ENCODE measurements at places on chromosomes 11 and 22. TPM values are rescaled to one million over a fixed set of nuclear protein-coding genes. Genes with fewer than 3 reads are reported as not detected.
A peak's percentile ranks its signal among the peaks of the same experiment; 100 is the strongest.

GRCh38 chr11:19947537-19948114 lies 212.6 kb downstream of the DBX1 start:
- no peak for DNase-seq

DNA sequence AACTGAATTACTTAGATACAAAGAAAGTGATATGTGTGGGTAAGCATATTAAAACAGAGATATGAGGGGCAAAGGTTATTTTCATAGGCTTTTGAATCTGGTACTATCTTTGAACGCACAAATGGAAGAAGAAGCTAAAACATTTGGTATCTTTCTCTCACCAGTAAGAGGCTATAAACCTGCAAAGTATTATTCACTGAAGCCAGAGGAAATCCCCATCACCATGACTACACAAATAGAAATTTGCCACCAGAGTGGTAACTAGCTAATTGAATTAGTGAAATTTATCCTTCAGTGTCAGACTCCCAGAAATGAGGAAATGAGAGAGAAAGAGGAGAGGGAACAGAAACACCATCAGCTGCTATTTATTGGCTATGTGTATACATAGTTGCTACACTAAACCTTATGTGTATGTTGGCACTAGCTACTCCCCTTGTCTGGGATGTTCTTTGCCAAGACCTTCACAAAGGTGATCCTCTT lies 503.4 kb downstream of the DLG2 start:
- no peak for DNase-seq

DNA sequence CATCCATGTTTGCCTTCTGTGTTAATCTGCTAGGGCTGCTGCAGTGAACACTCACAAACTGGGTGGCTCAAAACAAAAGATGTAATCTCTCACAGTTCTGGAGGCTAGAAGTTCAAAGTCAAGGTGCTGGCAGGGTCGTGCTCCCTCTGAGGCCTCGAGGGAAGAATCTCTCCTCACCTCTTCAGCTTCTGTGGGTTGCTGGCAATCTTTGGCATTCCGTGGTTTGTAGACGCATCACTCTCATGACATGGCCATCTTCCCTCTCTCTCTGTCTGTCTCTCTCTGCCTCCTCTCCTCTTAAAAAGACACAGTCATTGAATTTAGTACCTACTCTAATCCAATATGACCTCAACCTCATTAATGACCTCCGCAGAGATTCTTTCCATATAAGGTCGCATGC lies 78.8 kb downstream of the TSPAN18 start:
- no peak for DNase-seq

DNA sequence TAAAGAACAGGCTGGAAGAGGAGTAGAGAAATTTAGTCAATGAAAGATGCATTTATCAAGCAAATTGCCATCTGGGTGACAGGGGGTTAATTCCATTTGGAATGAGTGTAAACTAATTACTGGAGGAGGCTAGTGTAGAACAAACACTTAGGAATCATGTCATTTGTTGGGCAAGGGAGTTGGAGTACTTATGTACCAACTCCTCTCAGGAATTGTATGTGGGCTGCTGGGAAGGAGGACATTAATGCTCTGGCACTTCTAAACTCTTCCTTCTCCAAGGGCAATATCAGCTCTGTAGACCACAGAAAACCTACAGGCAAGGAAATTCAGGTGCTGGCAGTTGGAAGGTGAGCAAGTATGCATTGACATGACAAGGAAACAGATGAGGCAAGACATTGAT lies 141.0 kb downstream of the MSANTD4 start:
- DNase-seq, result no peak

MCAM gene
- 44.7 TPM for total RNA-seq

DNA sequence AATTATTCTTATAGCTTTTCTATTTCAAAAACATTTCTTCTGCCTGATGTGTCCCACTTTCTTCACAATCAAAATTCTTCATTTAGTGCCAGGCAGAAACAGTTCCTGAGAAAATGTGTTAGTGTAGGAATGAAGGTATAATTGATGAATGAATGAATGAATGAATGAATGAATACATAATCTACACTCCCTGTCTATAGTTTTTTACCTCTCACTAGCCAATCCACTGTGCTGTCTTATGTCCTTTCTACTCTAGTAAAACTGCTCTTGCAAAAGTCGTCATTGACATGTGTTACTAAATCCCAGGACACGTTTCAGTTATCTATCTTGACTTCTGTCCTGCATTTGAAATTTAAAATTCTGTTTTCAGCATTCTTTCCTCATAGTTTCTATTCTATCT lies 42.9 kb downstream of the CHORDC1 start:
- no peak for DNase-seq

- no peak for DNase-seq
These were observed 130.5 kb downstream of the MORC2 start for GRCh38 chr22:30838111-30838510.

GRCh38 chr11:83044958-83045712 lies 26.6 kb downstream of the RAB30 start:
- DNase-seq, result no peak

GRCh38 chr11:124499711-124500110 lies 43.7 kb downstream of the OR8B12 start:
- DNase-seq, result no peak

GRCh38 chr11:9760193-9760575 lies 96.3 kb downstream of the SWAP70 start:
- DNase-seq, result peak; percentile 96

DNA sequence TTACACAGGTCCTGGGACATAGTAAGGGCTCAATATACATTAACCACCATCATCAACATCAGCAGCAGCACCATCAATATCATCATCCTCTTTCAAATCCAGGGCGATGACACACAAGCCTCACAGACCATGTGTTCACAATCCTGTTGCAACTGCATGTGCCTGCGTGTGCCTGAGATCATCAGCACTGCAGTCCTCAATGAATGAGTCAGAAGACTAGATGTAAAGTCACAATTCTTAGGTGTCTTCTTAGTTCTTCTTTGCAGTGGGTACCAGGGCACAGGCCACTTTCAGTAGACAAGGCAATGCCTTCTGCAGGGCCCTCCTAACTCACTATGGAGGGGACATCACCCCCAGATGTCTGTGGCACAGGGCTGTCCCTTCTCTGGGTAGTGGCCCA lies 111.1 kb downstream of the MYO18B start:
- no peak for DNase-seq

HBG2 gene
- total RNA-seq, result not detected

DNA sequence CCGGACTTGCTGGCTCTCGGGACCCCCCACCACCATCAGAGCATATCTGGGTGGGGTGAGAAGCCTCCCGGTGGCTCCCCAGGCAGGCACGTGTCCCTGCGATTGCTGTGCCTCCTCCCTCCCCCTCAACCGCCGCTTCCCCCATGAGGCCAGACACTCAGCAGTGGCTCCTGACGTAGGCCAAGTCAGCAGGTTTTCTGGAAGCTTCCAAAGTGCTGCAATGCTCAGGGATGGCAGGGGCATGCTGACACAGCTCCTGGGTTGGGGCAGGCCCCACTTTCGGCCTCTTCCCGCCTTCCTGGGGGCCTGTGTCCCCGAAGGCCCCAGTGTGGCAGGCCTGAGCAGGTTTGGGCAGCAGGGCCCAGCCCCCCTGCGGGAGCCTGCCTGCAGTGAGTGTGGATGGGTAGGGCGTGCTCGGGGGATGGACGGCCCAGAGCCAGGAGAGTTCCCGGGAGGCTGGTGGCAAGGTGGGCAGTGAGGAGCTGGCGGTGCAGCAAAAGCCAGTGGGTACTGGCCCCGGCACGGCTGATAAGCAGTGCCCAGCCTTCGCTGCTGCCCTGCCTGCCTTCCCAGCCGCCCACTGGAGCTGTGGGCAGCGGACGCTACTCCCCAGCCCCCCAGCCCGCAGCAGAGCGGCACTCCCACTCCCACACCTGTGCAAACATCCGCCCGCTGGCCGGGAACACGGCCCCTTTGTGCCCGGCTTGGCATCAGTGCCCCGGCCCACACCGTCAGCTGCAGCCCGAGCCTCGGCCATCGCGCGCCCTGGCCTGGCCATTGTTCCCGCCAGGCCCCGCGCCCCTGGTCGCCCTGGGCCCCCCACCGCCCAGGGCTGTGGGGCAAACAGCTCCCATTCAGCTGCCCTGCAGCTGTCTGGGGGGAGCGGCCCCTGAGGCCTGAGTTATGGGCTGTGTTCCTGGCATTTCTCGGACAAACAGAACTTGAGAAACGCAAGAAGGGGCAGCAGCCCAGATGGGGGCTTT lies 125.0 kb downstream of the KCNQ1OT1 start:
- peak; percentile 9 for DNase-seq

DNA sequence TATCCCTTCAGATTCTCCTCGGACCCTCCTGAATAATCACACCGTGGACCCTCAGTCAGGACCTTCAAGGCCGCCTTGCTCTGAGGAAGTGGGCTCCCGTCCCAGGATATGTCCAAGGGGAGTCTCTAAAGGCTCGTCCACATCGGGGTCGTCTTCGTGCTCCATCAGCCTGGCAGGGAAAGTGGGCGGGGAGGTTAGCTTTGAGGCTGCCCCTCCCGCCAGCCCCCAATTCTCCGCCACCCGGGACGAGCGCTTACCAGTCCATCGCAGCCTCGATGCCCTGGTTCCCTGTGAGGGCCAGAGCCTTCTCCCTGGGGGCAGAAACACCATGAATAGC lies 472 bp downstream of the UBXN1 start:
- no peak for DNase-seq

GRCh38 chr22:25919452-25919851 lies 177.5 kb downstream of the MYO18B start:
- no peak for DNase-seq

- no peak for DNase-seq
These were observed 27.6 kb downstream of the KDM2A start for GRCh38 chr11:67146516-67147226.

DNA sequence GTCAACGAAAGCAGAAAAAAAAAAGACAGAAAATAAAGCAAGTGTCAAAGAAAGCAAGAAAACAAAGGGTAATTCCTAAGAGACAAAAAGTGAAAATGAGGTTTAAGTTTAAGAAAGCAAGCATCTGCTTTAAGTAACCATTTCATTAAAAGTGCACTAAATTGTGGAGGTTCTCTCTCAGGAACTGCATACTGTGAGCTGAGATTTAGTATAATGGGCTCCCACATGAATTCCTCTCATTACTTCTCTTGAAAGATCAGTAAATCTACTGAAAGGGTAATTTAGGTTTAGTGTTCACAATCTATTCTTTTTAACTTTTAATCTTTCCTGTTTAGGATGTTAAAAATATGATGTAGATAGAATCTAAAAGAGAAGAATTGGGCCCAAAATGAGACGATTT lies 465.3 kb upstream of the ARHGAP42 start:
- DNase-seq, result no peak

- DNase-seq, result no peak
These were observed 122.3 kb downstream of the BRD1 start for GRCh38 chr22:49705216-49705971.

BCL2L13 gene
- 92.9 TPM for total RNA-seq

DNA sequence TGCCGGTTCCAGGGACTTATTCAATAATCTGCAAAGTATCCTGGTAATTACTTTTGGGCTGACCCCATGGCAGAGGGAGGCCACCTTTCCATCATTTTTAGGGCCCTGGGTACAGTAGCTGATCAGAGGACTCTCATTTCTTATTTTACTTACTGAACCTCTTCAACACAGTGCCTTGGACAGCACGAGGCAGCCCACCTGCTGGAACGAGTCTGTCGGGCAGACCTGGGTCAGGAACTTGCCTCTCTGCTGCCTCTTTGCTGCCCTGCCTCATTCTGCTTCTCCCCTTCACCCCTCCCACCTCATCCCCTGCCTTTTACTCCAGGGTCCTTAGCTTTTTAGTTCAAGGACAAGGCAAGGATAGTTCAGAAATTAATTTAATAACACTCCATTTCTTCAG lies 204.5 kb downstream of the CSNK2A3 start:
- DNase-seq, result no peak

All from left ventricle myocardium superior (tissue), 1 donor.